Hippocampal formation (tissue), 2 donors: ENCODE measurements at places on chromosomes 2 and 18.

DNA sequence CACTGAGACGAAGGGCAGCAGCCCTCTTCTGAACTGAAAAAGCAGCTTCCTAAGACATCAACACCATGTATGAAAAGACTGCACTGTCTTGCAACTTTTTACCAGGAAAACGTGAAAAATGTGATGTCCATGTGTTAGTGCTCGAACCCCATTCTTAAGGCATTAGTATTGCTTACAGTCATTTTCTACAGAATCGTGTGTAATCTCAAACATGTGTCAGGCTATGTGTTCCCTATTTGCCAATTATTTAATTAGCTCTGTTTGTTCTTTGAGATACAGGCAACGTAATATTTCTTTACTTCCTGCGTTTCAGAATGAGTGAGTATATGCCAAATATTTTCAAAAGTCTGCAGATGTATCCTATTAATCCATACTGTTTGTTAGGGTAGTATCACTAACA, 307.7 kb upstream of the CCDC68 start:
- DNase-seq, result no peak

- no peak for DNase-seq
These were observed 269.4 kb downstream of the LOXHD1 start for GRCh38 chr18:46387441-46388131.

DNA sequence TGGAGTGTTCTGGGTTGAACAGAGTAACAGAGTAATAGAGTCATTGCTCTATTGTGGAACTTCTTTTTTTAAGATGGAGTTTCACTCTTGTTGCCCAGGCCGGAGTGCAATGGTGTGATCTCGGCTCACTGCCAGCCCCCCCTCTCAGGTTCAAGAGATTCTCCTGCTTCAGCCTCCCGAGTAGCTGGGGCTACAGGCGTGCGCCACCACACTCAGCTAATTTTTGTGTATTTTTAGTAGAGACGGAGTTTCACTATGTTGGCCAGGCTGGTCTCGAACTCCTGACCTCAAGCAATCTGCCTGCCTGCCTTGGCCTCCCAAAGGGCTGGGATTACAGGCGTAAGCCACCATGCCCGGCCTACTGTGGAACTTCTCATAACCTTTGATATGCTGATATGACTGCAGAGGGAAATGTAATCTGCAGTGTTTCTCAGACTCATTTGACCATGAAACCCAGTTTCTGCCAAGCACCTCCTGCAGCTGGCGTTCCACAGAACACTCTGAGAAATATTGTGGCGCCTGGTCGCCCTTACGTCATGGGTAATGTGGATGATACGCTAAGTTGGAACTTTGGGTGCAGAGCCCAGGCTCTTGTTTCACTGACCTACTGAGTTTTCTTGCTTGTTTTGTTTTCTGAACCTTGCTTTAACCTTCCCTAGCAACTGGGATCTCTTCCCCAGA, 213.8 kb downstream of the BCL2 start:
- no peak for DNase-seq

DNA sequence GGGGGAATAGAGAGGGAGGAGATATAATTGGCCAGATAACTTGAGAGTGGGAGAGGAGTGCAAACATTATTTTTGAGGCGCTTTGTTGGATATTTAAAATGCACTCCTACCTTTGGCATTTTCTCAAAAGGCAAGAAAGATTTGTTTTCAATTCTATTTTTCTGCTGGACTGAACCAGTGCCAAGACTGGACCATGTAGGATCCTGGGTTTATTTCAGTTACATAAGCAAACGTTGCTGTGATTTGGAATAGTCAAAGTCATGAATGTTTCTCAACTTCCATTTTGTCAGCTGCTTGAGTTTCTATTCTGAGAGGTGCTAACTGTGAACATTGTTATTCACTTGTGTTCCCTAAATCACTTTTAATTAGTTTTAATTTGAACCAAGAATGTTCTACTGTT, 8.9 kb upstream of the CHRNA1 start:
- DNase-seq, result no peak

GRCh38 chr2:20353241-20353992, 2.8 kb upstream of the PUM2 start:
- no peak for DNase-seq

DNA sequence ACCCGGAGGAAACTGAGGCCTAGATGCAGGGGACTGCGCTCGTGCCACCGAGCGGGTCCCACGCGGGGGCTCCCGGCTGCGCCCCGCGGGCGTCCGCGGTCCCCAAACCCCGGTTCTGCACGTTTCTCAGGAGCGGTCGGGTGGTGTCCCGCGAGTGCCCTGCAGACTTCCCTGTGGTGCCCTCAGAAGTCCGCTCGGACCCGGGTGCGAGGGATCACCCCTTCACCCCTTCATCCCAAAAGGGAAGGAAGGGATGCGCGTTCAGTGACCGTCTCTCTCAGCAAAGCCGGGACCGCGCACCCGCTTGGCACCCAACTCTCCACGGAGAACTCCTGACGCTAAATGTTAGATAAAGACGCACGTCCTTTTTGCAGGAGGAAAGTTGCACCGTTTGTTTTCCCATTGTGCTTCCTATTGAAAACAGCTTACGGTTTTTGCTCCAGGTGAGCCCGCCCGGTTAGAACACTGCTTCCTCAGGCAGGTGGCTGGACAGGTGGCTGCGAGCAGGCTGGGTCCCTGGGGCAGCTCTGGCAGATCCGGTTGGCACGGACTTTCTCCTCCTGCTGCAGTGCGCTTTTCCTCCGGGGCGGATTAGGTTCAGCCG, 779 bp downstream of the DGKD start:
- no peak for DNase-seq

DNA sequence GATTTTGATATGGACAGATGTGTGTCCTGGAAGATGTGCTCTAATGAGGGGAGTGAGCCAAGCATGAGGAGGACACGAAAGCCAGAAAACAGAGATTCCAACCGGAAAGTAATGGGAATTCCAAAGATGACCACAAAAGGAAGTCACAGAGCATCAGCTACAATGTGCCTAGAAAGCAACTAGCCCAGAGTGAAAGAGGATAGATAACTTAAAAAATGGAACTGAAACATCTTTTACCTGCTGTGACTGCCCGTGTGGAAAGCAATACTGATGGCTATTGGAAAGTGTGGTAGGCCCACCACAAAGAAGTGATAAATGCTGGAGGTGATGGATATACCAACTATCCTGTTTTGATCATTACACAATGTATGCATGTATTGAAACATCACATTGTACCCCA, 21.6 kb downstream of the DNMT3A start:
- DNase-seq, result no peak

DNA sequence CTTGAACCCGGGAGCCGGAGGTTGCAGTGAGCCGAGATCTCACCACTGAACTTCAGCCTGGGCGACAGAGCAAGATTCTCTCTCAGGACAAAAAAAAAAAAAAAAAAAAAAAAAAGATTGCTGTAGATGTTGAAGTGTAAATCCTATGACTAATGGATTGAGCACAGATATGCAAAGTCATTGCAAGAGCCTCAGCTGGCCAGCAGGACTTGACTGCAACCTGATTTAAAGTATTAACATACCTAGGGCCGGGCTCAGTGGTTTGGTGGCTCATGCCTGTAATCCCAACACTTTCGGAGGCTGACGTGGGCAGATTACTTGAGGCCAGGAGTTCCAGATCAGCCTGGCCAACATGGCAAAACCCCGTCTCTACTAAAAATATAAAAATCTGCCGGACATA, 103.4 kb upstream of the MSH2 start:
- no peak for DNase-seq

DNA sequence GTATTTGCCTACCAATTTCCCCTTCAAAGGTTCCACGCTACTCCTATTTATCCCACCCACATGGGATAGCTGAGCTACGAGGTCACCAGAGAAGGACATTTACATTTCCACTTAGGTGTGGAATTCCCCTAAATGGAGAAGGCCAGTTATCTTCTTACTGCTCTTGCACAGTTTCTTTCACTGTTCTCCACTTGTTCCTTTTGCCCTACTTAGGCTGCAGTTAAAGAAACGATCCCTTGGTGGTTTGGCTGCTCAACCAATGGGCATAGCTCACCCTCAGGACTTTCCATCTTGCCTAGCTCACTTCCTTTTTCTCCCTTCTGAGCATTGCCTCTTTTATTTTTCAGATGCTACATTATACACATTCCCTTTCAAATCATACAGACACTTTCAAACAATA, 11.2 kb upstream of the NABP1 start:
- no peak for DNase-seq
